Chondrocyte (in vitro differentiated cells): ENCODE measurements at places on chromosomes 2 and 18. TPM values are rescaled to one million over a fixed set of nuclear protein-coding genes. Genes with fewer than 3 reads are reported as not detected.

ARHGAP25 gene
- 0.31 to 0.50 TPM in 2 of 3 replicates, not detected in the other for total RNA-seq

TXNDC2 gene
- total RNA-seq, result 0.17 to 0.41 TPM (median 0.28 TPM) in 3 replicates

INO80D gene
- total RNA-seq, result 14.5 to 18.5 TPM (median 15.6 TPM) in 3 replicates

NYAP2 gene
- total RNA-seq, result 0.05 TPM in 1 of 3 replicates, not detected in the others

PROC gene
- total RNA-seq, result 2.6 to 5.3 TPM (median 2.7 TPM) in 3 replicates

SLC40A1 gene
- 15.0 to 21.7 TPM (median 20.3 TPM) in 3 replicates for total RNA-seq

CFC1B gene
- total RNA-seq, result not detected in 3 replicates

PTH2R gene
- total RNA-seq, result not detected in 3 replicates

TGFA gene
- total RNA-seq, result 0.21 to 0.25 TPM in 2 of 3 replicates, not detected in the other

CRACDL gene
- total RNA-seq, result 17.0 to 50.4 TPM (median 19.9 TPM) in 3 replicates

INHA gene
- 1.0 to 2.7 TPM (median 1.7 TPM) in 3 replicates for total RNA-seq

SELENOI gene
- 15.5 to 22.2 TPM (median 17.2 TPM) in 3 replicates for total RNA-seq

ESPNL gene
- total RNA-seq, result 0.07 to 0.17 TPM (median 0.15 TPM) in 3 replicates

ITGA6 gene
- 3.4 to 5.7 TPM (median 5.0 TPM) in 3 replicates for total RNA-seq

PPP1R1C gene
- total RNA-seq, result 0.52 to 2.9 TPM (median 1.2 TPM) in 3 replicates

METTL4 gene
- 6.5 to 9.3 TPM (median 7.6 TPM) in 3 replicates for total RNA-seq

SERPINB4 gene
- not detected in 3 replicates for total RNA-seq

ZAP70 gene
- total RNA-seq, result 0.37 to 0.41 TPM in 2 of 3 replicates, not detected in the other

C2orf66 gene
- 0.89 TPM in 1 of 3 replicates, not detected in the others for total RNA-seq

SCN9A gene
- total RNA-seq, result 30.1 to 32.8 TPM (median 31.0 TPM) in 3 replicates

CAPN13 gene
- total RNA-seq, result not detected in 3 replicates

FAM110C gene
- total RNA-seq, result 0.22 to 1.7 TPM (median 1.3 TPM) in 3 replicates

KCNS3 gene
- 0.37 to 0.41 TPM in 2 of 3 replicates, not detected in the other for total RNA-seq

POTEC gene
- not detected in 3 replicates for total RNA-seq

NEU2 gene
- total RNA-seq, result not detected in 3 replicates

GPR35 gene
- 1.9 to 2.9 TPM (median 2.8 TPM) in 3 replicates for total RNA-seq

PID1 gene
- 0.95 to 1.8 TPM (median 1.8 TPM) in 3 replicates for total RNA-seq

RSAD2 gene
- 0.12 to 0.22 TPM in 2 of 3 replicates, not detected in the other for total RNA-seq

UPP2 gene
- total RNA-seq, result 0.60 TPM in 1 of 3 replicates, not detected in the others

KCNE4 gene
- 7.4 to 23.2 TPM (median 22.3 TPM) in 3 replicates for total RNA-seq

IGFBP5 gene
- 403 to 502 TPM (median 500 TPM) in 3 replicates for total RNA-seq

SULT1C2 gene
- total RNA-seq, result 0.27 to 0.29 TPM (median 0.28 TPM) in 3 replicates

EPB41L3 gene
- 47.0 to 63.5 TPM (median 61.1 TPM) in 3 replicates for total RNA-seq

ABCB11 gene
- total RNA-seq, result not detected in 3 replicates

RUFY4 gene
- not detected in 3 replicates for total RNA-seq

PROM2 gene
- 1.5 to 1.7 TPM (median 1.7 TPM) in 3 replicates for total RNA-seq

ABI2 gene
- total RNA-seq, result 48.1 to 49.0 TPM (median 48.8 TPM) in 3 replicates

UGT1A5 gene
- not detected in 3 replicates for total RNA-seq

ADD2 gene
- total RNA-seq, result 0.15 to 0.23 TPM in 2 of 3 replicates, not detected in the other

RGPD4 gene
- total RNA-seq, result 0.08 to 0.12 TPM (median 0.10 TPM) in 3 replicates

STPG4 gene
- 0.25 to 0.58 TPM (median 0.28 TPM) in 3 replicates for total RNA-seq

SPDYA gene
- 1.6 to 3.4 TPM (median 1.6 TPM) in 3 replicates for total RNA-seq

ARHGAP28 gene
- total RNA-seq, result 17.9 to 25.1 TPM (median 18.1 TPM) in 3 replicates

TACR1 gene
- total RNA-seq, result not detected in 3 replicates
